ENCODE measurements at places on chromosomes 7 and 10.

DNA sequence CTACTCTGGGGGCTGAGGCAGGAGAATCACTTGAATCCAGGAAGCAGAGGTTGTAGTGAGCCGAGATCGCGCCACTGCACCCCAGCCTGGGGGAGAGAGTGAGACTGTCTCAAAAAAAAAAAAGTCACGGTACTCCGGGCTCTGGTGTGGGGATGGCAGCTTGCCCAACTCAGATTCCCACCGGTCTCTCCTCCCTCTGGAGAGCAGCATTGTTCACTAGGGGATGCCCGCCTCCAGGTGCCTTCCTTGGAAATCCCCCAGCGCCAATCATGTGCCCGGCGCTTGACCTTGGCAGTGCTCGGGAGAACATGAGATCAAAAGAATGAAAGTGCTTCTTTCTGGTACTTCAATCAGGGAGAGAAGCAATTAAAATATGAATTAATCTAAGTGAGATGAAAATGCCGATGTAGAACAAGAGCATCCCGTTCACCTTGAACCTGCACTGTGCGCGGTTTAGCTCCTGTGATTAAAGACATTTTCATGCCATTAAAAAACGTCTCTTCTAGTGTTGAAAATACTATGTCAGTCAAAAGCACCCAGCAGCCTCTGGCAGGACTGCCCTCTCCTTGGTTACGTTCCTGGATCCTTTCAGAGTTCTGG, 1127.3 kb upstream of the AUTS2 start:
- no peak for DNase-seq

DNA sequence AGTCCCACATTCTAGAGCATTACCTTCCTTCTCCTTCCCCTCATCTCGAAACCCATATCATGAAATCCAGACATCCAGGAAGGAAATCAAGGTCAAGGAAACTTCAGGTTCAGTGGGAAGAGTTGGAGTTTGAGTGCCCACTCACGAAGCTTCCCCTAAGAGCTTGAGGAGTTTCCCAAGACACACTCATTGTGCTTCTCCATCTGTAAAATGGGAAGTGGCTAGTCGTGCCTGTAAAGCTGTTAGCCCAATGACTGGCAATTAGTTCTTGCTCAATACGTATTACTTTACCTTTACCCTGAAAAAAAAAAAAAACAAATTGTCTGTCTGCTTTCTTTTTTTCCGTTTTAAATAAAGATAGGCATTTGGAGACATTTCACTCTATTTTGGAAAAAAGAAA, 42.3 kb downstream of the GPAM start:
- DNase-seq = no peak

- no peak for DNase-seq
Measured at GRCh38 chr7:93228302-93228701, 2.0 kb upstream of the HEPACAM2 start.

- DNase-seq = no peak
Measured at GRCh38 chr10:67119651-67120050, 193.8 kb downstream of the LRRTM3 start.

GRCh38 chr7:22885797-22886261, 63.2 kb upstream of the TOMM7 start:
- peak; percentile 4 for DNase-seq

- no peak for DNase-seq
Measured at GRCh38 chr7:82110146-82110840, 333.3 kb downstream of the CACNA2D1 start.

GRCh38 chr10:84876116-84876999, 548.0 kb downstream of the CCSER2 start:
- DNase-seq = no peak
